Right atrium auricular region (tissue), 2 donors: ENCODE measurements at places on chromosomes 6 and 20. TPM values are rescaled to one million over a fixed set of nuclear protein-coding genes. Genes with fewer than 3 reads are reported as not detected.

HAO1 gene
- not detected for total RNA-seq

ARFGEF2 gene
- 46.5 TPM for total RNA-seq

DNA sequence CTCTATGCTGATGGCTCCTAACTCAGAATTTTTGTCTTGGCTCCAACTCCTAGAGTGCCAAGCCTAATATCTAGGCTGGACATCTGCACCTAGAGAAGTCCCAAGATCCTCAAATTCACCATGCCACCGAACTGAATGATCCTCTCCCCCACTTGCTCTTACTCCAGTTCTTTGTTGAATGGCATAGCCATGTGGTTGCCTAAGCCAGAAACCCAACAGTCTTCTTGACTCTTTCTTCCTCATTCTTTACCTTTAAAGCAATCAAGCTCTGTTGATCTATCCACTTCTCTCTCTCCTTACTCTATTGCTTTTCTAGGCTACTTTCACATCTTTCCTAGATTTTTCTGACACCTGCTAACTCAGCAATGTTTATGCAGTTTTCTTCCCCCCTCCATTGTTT is 126.5 kb upstream of the FOXO3 start:
- no peak for DNase-seq

DNA sequence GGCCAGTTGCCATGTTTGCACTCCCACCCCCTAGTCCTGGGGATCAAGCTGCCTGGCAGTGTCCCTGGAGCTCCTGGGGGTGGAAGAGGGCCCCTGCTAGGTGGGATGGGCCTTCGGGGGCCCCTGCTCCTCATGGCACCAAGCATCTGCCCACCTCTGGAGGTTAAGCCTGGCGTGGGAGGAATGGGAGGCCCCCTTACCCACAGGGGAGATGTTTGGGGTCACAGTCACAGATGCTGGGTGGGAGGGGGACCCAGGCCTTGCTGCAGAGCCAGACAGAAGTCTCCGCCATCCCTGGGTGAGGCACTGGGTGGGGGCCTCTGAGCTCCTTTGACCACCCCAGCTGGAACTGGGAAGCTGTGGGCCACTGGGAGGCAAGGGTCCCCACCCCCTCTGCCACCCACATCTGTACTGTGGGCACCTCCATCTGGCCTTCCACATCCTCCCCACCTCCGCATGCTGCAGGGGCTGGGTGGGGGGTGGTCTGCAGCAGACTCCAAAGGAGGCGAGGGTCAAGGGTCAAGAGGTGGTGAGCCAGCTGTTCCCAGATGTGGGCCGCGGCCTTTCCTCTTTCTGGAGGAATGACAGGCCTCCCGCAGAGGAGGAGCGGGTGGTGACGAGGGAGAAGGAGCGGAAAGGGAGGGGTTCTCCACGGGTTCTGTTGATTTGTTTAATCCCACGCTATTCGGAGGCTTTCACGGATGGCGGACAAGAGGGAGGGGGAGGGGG is 41.5 kb downstream of the YTHDF1 start:
- no peak for DNase-seq

- DNase-seq, result no peak
Measured at GRCh38 chr6:126738641-126739040, 379.8 kb upstream of the RSPO3 start.

GRCh38 chr6:103455275-103455674 is 1404.4 kb downstream of the HACE1 start:
- no peak for DNase-seq

- no peak for DNase-seq
Measured at GRCh38 chr6:51814418-51814817, 273.0 kb downstream of the PKHD1 start.

PRND gene
- total RNA-seq, result not detected

- no peak for DNase-seq
Measured at GRCh38 chr6:49155316-49155715, 307.7 kb downstream of the MMUT start.

DNA sequence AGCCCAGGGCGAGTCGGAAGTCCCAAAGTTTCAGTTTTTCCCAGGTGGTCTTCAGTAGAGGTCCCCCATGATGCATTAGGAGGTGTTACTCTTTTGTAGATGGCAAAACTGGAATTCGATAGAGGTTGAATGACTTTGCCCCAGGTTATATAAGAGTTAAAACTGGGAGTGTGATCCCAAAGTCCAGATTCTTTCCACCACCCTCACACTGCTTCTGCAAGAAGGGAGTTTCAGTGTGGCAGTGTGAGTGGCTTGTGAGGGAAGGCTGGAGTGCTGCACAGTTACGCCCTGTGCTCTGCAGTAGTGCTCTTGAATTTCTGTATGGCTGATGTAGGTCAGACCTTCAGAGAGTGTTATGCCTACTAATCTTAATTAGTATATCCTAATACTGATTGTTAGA is 29.8 kb downstream of the NDUFAF5 start:
- DNase-seq, result no peak

DNA sequence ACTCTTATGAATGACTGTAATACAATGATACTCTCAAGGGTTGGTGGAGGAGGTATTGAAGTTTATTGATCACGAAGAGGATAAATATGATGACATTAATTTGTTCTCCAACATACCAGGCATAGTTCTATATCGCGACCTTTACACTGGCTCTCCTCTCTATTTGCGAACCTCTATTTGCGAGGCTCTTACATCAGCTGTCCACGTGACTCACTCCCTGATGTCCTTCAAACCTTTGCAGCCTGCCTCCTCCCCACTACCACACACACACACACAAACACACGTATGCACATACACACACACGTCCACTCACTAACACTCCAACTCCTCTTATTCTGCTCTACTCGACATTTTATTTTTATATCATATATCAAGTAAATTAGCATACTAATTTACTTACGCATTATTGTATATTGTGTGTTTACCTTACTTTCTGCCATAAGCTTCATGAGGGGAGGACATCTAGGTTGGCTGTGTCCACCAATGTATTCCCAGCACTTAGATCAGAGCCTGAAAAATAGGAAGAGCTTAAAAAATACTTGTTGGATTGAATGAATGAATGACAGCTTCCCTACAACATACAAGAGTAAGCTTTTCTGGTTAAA is 53.3 kb upstream of the TNFRSF21 start:
- DNase-seq, result no peak

GRCh38 chr6:90397929-90398674 is 101.5 kb upstream of the BACH2 start:
- DNase-seq, result no peak

DNA sequence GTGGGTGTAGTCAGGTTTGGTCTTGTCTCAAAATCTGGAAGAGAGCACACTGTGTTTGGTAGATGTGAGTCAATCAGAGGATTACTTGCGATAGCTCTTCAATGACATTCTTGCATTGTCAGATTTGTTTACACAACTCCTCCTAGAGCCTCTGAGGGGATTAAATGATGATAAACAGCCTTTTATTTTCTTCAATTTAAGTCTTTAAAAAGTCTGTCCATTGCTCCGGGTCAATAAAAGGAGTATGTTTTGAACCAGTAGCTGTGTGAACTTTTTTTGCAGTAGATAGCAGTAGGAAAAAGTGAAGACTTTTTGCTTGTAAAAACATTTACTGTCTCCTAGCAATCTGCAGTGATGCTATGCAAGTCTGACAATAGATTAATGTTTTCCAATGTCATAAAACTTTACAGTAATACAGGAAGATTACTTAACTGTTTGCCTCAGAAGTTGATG is 49.9 kb downstream of the GJA1 start:
- DNase-seq, result no peak

DNA sequence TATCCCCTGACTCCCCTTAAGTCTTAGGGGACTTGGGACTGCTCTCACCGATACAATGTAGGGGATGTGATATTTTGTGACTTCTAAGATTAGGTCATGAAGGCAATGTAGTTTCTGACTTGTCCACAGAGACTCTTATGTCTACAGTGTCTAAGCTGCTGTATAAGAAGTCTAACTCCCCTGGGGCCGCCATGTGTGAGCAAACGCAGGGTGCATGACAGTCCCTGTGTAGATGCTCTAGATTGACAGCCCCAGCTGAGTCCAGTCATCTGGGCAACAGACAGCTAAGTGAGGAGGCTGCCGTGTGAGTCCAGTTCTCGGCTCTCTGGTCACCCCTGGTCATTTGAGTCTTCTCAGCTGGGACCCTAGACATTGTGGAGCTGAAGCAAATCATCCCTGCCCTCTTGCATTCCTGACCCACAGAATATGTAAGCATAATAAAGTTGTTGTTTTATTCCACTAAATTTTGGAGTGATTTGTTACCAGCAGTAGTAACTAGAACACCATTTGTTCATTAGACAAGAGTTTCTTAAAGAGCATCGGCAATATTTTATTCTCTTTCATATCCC is 743.3 kb upstream of the CHD6 start:
- no peak for DNase-seq

DNA sequence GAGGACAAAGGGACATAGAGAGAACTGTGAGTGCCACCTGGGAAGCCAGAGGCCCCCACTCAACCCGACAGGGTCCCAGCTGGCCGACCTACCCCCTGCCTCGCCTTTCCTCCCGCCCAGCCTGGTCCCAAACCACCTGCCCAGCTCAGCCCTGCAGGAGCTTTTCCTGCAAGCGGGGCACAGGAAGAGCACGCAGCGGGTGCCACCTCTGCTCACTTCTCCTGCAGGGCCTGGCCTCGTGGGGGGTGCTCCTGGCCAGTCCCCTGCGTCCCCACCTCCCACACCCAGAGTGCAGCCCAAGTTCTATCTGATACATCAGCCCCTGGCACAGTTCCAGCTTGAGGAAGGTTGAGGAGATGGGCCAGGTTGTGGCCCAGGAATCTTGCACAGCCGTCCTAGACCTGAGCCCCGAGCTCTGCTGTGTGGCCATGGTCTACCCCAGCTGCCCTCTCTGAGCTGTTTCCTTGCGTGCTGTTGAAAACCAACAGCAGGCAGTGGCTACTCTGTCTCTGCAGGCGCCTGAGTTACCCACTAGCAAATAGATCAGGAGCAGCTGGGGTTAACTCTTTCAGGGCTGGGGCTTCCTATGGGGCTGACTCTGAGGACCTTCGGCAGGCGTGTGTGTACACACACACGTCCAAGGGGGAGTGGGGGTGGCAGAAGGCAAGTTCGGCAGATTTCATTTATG is 1.7 kb downstream of the NECAB3 start:
- DNase-seq, result no peak

- no peak for DNase-seq
Measured at GRCh38 chr6:127514773-127515227, 4.3 kb downstream of the MTCL3 start.

DNA sequence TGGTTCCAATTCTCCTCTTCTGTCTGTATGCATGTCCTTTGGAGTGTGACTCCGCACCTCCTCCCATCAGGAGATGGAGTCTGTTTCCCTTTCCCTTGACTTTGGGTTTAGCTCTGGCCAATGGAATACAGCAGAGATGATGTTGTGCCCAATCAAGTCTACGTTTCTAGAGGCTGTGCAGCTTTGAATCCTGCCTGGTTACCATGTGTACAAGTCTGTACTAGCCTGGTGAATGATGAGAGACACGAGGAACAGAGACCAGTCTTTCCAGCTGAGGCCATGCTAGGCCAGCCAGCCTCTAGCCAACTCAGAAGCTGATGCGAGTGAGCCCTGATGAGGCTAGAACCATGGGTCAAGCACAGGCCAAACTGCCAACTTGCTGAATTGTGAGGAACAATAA is 83.2 kb downstream of the LAMP5 start:
- no peak for DNase-seq

RAMACL gene
- 0.52 TPM for total RNA-seq

ANKRD6 gene
- 12.3 TPM for total RNA-seq

CD93 gene
- total RNA-seq, result 51.6 TPM
